ENCODE measurements at places on chromosomes 7 and 10.

- DNase-seq: no peak
Measured at GRCh38 chr7:98651760-98652159, 34.7 kb downstream of the NPTX2 start.

DNA sequence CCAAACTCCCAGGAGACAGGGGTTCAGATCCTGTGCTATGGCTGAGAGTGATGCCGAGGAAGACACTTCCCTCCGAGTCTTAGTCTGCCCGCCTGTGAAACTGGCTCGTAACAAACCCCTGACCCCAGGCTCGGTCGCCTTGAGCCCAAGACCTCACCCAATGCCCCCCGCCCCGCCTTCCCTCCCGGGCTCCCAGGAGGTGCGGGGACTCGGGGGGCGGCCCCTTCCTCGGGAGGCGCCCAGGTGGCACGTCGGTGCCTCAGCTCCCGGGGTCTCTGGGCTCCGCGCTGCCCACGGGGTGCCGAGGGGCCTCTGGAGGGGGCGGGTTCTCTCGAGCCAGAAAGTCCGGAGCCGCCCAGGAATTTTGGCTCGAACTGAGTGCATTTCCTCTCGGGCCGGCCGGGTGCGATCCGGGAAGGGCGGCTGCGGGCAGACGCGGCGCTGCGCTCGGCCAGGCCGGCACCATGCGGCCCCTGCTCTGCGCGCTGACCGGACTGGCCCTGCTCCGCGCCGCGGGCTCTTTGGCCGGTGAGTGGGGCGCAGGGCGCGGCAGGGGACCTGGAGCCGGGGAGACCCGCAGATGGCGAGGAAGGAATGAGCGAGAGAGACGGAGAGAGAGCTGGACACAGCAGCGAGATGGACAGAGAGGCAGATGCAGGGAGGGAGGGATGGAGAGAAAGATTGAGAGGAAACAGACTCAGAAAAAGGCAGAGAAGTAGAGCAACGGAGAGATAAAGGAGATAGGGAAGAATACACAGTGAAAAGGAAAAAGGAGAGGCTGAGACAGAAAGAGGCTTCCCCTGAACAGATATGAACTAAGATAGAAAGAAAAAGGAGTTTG is at the start of gene PLAC9:
Gene PLAC9 (plus strand): TSS at position 432 of the 841 bp plus-strand sequence. CDS start 33 bp downstream, at position 465.
- DNase-seq: no peak

DNA sequence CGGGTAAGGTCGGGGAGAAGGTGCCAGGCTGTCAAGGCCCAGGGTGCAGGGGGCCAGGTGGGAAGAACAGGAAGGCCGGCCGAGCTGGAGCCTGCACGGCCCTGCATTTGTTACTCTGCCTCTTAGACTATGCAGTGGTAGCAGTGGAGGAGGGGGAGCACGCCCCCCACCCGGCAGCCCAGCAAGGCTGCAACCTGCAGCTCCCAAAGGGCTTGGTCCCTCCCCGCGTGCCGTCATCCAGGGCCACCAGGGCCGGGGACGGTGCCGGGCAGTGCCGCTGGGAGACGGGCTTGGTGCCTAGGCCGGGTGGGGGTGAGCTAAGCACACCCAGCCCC is 7.0 kb upstream of the GPER1 start:
- DNase-seq: no peak

- no peak for DNase-seq
Measured at GRCh38 chr10:16901106-16901505, 83.9 kb upstream of the RSU1 start.

GRCh38 chr10:13909516-13910258 is 322.9 kb downstream of the PRPF18 start:
- DNase-seq: no peak

GRCh38 chr10:68082872-68083271 is 7.8 kb upstream of the HERC4 start:
- no peak for DNase-seq

- peak; percentile 52 for DNase-seq
Measured at GRCh38 chr7:37916673-37917660, at the start of gene SFRP4. Gene SFRP4, minus strand, starts transcription at chr7:37916817. Its CDS starts 280 bp downstream, at chr7:37916537.

DNA sequence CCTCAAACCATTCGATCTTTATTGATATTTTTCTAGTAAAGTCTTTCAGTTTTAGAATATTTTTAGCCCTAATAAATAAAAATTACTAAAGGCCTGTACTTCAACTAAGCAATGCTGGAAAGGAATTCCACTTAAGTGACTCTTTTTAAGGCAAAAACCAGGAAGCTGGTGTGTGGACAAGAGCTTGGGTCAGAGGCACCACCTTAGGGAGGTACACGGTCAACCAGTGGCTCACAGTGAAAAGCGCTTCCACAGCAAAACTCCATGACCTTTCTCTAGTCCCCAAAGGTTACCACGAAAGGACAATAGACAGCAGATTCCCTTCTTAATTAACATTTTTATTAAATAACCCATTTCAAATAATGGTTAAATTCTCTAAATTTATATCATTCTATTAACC is 31.2 kb downstream of the ARL3 start:
- no peak for DNase-seq

DNA sequence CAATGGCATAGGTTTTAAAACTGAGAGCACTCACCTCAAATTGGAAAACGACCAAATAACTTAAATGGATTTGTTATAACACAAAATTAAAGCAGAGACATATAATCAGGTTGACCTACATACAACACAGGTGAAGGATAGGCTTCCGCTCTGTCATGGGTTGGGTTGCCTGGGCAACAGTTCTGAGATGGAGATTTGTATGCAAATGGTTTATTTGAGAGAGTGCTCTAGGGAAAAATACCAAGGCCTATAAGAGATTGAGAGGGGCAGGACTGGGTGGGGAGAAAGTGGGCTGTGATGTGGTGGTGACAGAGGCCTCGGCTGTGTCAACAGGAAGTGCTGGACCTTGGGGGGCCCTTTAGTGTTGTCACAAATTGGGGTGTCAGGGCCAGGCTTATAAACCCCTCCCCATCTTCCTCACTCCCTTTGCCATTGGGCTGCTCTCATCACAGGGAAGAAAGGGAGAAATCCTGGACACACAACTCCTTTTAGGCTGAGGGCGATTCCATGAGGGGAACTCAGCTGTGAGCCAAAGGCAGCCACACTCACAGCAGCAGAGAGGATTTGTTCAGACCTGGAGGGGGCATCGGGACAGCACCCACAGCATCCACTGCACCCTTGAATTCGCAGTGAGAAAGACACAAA is 105.4 kb upstream of the LYZL1 start:
- DNase-seq: no peak

DNA sequence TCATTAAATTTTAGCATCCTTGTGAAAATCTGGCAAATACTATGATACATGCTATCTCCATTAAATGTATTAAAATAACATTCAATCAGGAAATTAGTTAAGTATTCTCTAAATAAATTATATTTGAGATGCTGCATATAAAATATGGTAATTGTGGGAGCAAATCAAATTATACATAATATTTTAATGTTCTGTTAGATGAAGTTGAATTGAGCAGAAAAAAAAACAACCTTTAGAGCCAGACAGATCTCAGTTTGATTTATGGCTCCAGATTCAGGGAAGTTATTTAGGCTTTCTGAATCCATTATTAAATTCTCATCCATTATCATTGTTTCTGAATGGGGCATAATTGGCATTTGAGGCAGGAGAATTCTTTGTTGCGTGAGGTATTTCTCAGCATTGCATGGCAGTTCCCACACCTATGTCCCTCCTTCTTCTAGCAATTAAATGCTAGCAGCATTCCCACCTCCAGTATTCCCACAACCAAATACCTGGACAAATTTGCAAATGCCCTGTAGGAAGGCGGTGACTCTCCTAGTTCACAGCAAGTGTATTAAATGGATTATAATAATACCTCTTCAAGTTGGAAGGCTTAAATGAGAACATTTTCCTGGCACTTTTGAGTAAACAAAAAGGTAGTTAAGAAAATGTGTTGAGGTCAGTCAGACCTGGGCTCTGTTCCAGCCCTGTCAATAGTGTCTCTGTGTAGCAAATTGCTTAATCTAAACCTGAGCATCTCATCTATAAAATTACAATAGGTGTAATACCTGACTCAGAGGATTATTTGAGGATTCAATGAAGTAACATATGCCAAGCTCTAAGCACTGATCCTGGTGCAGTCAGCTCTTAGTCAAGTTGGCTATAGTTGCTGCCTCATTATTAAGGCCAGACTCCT is 108.9 kb downstream of the RNLS start:
- DNase-seq: no peak

DNA sequence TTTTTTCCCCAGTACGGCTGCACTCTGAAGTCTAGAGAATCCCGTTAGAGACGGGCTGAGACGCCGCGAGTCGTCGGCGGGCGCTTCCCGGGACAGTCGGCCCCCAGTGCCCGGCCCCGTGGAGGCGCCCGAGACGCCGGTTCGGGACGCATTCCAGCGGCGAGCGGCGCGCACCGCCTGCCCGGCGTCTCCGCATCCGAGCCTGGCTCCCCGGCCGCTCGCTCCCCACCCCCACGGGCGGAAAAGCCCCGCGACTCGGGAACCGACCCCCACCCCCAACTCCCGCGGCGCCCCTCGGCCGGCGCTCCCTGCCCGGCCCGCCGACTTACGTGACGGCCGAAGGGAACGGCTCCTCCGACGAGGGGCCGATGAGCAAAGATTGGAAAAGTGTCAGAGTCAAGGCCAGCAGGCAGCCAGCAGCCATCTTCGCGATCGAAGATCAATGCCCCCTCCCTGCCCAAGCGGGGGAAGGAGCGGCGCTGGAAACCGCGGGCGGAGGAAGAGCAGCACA is 486 bp downstream of the CACNA2D1 start:
- peak; percentile 39 for DNase-seq

- no peak for DNase-seq
Measured at GRCh38 chr10:13453896-13454295, 74.9 kb downstream of the BEND7 start.

GRCh38 chr10:114009281-114009996 is 34.2 kb upstream of the ADRB1 start:
- DNase-seq: no peak

GRCh38 chr10:124227988-124228387 is 134.6 kb upstream of the CHST15 start:
- DNase-seq: no peak

DNA sequence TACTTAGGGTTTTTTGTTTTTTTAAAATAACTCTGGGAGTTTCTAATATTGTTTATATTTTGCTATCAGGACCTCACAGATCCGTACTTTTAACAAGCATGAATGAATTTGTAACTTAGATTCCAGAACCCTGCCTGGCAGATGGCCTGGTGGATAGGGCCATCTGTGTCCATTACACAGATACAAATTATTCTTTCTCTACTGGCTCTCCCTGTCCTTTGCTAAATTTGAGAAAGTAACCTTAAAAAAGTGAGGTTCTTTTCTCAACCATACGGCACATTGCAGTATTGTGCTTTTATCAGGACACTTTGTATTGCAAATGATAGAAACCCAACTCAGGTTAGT is 26.6 kb downstream of the LCOR start:
- DNase-seq: no peak

- DNase-seq: no peak
Measured at GRCh38 chr7:138500892-138501291, 40.8 kb downstream of the TRIM24 start.

- no peak for DNase-seq
Measured at GRCh38 chr7:46811529-46811928, 770.4 kb downstream of the TNS3 start.

- no peak for DNase-seq
Measured at GRCh38 chr7:134941185-134941900, 45.0 kb upstream of the AGBL3 start.

GRCh38 chr10:130810856-130811255 is 500.7 kb downstream of the TCERG1L start:
- no peak for DNase-seq

GRCh38 chr7:22269963-22270362 is 87.0 kb downstream of the RAPGEF5 start:
- DNase-seq: no peak

- no peak for DNase-seq
Measured at GRCh38 chr7:4692055-4692454, 10.0 kb downstream of the FOXK1 start.

- no peak for DNase-seq
Measured at GRCh38 chr7:84232646-84233045, 38.1 kb upstream of the SEMA3A start.

- no peak for DNase-seq
Measured at GRCh38 chr10:76546411-76546810, 1091.2 kb downstream of the KCNMA1 start.

DNA sequence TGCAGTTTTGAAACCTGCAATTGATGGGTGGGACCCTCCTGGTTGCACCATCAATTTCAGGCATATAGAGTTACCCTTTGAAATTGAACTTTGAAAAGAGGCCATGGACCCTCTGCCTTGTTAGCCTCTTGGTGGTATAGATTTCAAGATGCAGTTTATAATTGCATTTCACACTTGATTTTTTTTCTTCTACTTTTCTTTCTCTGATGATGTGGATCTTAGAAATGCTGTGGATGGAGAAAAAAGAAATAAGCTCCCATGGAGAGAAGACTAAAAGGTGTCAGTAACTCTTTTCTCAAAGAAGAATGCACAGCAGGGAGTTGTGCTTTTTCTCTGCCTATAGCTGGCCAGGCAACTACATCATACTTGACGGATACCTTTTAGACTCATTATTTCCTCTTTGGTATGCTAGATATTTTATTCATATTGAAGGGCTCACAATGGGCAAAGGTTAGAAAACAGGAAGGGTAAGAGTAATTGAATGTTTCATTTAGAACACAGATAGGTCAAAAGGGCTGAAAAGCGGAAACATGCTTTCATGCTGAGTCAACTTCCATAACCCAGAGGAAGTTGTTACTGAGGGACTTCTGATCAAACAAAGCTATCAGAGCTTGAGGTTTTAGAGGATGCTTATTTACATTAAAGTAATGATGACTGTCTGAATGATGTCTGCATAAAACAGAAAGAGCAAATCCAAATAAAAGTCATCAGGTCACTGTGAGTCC is 773.2 kb upstream of the LRRN3 start:
- DNase-seq: no peak

GRCh38 chr7:17871815-17872533 is 68.3 kb downstream of the SNX13 start:
- DNase-seq: no peak

DNA sequence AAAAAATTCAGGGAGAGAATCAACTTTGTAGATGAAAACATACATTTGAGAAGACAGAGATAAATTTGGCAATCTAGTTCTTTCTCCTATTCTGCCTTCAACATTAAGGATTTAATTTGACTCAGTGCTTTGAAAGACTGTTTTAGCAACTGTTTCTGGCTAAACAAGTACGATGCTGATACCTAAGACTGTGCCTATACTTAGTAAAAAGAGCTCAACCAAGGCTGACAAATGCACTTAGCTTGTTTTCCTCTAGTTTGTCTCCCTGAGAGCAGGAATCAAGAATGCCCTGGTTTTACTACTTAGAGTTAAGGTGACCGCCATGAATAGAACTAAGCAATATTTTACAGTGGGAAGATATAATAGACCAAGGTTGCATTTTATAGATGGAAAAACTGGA is 49.5 kb downstream of the NRP1 start:
- no peak for DNase-seq

GRCh38 chr7:437329-438251 is 82.1 kb downstream of the PDGFA start:
- no peak for DNase-seq

DNA sequence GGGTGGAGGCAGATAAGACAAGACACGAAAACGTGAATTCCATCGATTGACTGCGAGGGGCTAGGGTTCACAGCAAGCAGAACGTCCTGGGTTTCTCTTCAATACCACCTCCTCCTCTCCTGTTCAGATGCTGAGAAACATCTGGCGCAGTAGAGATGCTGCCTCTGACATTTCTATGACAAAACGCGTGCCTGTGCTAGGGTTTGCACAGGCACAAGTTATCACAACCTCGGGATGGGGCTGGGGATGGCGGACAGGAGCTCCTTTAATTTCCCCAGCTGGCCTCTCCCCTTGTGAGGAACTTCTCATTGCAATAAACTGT is 99.8 kb upstream of the SVIL start:
- no peak for DNase-seq

Data from substantia nigra (tissue), 51 donors.